ENCODE measurements at places on chromosomes 2 and 18.
A peak's percentile ranks its signal among the peaks of the same experiment; 100 is the strongest.

- no peak for DNase-seq
Measured at GRCh38 chr2:85737481-85737880, 16.3 kb upstream of the ATOH8 start.

- DNase-seq, result no peak
Measured at GRCh38 chr2:84223191-84223590, 235.9 kb downstream of the SUCLG1 start.

- no peak for DNase-seq
Measured at GRCh38 chr18:457140-457519, 43.4 kb downstream of the COLEC12 start.

GRCh38 chr2:55428258-55428657 lies 8.6 kb upstream of the CCDC88A start:
- no peak for DNase-seq

DNA sequence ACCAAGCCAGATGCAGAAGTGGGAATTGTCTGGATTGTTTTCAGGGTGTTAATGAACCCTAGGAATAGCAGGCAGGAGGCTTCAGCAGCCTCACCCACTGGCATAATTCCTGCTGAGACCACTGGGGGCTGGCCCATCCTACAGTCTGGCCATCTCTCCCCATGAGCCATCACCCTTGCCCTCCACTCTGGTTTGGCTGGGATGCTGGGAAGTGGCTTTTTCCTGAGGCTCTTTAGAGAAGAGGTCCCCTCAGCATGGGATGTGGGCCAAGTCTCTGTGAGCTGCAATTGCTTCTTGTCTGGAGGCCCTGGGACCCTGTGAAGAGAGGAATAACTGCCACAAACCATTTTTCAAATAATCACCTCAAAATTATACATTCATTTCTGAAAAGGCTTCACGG lies 4.0 kb downstream of the TCF7L1 start:
- no peak for DNase-seq

- DNase-seq, result peak; percentile 70
Measured at GRCh38 chr2:170235860-170236679, 58.1 kb downstream of the MYO3B start.

- DNase-seq, result no peak
Measured at GRCh38 chr2:75454241-75454620, 106.5 kb downstream of the EVA1A start.

- DNase-seq, result no peak
Measured at GRCh38 chr2:159939946-159940345, 122.5 kb downstream of the PLA2R1 start.

DNA sequence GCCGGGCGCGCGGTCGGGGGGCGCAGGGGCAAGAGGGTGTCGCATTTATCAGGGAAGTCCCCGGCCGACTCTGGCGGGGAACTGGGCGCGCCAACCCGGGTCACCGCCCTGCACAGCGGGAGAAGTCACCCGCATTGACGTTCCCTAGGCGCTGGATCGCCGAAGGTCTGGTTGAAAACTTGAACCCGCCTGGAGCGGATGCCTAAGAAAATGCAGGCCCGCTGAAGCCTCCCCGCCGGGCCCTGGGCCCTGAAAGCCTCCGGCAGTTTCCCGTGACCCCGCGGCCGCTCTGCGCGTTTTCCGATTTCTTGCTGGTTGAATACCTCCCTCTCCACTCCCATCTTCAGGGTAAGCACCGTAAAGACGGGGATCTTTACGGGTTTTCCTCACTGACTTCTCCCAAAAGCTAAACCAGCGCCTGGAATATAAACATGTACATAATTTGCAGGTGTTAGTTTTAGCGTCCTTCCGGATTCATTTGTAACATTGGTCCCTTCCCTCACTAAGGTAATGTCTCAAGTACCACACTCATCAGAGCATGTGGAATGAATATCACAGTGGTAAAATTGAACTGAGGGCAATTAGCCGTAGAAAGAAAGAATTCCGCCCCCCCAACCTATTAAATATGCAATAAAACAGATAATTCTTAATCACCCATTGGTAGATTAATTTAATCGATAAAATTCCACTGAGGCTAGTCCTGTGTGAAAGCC lies 675 bp upstream of the SPIRE1 start:
- DNase-seq, result no peak

DNA sequence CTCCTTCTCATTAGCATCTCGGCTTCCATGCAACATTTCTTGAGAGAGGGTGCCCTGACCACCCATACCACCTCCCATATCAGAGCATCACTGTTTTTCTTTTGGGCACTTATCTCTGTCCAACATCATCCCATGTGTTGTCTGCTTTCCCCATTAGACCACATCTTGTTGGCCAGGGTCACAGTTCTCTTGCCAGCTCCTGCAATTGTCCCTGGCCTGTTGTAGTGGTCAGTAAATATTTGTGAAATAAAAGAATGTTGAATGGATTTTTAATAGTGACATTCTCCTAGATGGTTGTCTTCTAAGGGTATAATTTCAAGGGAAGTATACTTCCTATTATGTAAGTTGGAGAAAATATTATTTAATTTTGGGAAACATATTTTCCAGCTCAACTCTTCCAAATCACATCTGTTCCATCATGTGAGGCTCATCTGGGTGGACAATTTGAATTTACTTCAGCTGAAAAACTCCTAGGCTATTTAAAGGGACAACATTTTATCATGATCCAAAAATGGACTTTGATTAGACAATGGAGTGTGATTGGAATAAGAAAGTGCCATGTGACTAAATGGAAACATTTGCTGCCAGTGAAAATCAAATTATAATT lies 83.0 kb downstream of the MOGAT1 start:
- no peak for DNase-seq

- no peak for DNase-seq
Measured at GRCh38 chr2:133255360-133255759, 312.9 kb downstream of the NCKAP5 start.

- no peak for DNase-seq
Measured at GRCh38 chr2:182954789-182955188, 83.5 kb downstream of the NCKAP1 start.

DNA sequence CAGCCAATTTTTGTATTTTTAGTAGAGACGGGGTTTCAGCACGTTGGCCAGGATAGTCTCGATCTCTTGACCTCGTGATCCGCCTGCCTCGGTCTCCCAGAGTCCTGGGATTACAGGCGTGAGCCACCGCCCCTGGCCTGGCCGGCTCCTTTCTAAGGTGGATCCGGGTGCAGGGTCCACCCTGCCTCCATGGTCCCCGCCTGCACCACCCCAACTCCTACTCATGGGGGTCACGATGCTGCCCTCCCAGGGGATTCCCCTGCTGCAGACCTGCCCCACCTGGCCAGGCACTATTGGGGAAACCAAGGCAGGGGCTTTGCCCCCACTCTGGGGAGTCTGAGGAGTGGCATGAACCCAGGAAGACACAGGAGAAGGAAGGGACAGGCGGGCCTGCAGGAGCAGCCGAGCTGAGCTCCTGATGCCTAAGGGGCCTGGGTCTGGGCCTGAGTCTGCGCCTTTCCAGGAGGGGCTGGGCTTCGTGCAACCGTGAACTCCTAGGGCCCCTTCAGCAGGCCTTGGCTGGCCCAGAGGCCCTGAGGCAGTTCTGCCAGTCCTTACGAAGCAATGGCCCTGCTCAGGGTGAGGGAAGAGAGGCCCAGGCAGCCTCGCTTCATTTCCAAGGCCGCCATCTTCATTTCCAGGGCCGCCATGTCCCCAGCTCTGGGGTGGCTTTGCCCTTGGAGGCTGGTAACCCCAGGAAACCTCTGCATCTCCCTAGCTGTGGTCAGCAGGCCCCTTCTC lies 67.2 kb upstream of the SMAD7 start:
- no peak for DNase-seq

DNA sequence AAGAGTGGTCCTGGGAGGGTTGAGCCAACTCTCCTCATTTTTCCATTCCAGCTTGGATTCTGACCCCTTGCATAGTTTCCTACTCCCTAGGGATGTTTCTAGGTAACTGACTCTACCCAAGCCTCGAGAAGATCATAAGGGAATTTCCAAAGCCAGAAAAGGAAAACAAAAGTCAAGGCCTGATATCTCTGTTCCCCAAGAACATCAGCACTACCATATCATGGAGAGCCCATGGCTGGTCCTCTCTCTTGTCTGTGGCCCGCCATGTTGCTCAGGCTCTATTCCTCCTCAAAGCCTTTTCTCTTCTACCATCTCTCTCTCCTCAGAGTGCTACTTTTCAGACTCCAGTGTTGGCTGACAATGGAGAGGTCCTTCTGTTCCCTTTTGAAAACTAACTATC lies 99.6 kb upstream of the KLF7 start:
- no peak for DNase-seq

- no peak for DNase-seq
Measured at GRCh38 chr18:24402209-24402785, 4.7 kb upstream of the OSBPL1A start.

GRCh38 chr2:173390036-173390435 lies 35.4 kb downstream of the CDCA7 start:
- DNase-seq, result no peak

Data from iPS DF 6.9 (cell line).